ENCODE measurements at places on chromosomes 6 and 20. TPM values are rescaled to one million over a fixed set of nuclear protein-coding genes. Genes with fewer than 3 reads are reported as not detected.

DNA sequence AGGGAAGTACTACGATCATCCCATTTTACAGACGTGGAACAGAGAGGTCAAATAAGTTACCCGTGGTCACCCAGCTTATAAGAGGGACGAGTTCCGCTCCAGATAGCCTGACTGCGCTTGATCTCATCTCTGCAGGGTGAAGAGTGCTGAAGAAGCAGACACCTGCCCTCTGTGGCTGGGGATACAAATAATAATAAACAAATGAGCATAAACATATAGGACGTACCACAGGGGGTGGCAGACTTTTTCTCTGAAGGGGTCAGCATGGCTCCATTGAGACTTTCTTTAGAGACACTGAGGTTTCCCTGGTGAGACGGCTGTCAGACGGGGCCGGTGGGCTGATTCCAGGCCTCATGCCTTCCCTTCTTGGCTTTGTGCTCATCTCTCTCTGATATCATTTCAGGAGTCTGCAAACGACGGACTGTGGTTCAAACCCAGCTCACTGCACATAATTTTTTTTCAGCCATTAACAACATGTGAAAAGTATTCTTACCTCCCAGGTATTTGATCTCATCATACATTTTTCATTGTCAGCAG lies 47.1 kb downstream of the IRF4 start:
- DNase-seq, result no peak

DNA sequence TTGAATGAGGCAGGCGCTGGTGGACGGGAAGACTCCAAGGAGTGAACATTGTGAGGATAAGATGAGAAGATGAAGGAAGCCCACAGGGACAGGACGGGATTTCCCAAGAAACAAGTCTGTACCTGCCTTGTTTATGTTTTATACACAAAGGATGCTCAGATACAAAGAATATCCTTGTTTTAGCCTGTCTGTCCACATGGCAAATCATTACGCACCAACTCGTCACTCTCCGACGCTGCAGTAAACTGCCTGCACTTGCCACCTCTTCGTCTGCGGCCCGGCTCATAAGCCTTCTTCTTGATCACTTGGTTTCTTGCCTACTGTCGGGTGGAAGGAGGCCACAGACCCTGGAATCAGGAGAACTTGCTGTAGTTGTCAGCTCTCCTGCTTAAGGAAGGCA lies 85.4 kb downstream of the CD83 start:
- no peak for DNase-seq

GRCh38 chr6:142207265-142207877 lies 60.3 kb downstream of the VTA1 start:
- DNase-seq, result peak; percentile 79

GRCh38 chr6:142867988-142868812 lies 76.8 kb downstream of the HIVEP2 start:
- peak; percentile 83 for DNase-seq

GRCh38 chr20:59740621-59741020 lies 136.3 kb downstream of the PHACTR3 start:
- no peak for DNase-seq

- DNase-seq, result no peak
These were observed 705.5 kb upstream of the MAN1A1 start for GRCh38 chr6:120055071-120055470.

DNA sequence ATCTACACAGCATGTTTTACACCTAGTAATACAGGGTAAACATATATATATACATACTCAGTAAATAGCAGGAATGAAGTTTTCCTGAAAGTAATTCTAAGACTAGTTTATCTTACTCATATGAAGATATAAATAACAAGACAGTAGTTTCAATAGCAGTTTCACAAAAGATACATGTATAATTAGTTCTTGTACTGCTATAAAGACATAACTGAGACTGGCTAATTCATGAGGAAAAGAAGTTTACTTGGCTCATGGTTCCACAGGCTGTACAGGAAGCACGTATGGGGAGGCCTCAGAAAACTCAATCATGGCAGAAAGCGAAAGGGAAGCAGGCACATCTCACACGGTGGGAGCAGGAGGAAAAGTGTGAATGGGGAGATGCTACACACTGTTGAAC lies 16.9 kb downstream of the RARS2 start:
- no peak for DNase-seq

DNA sequence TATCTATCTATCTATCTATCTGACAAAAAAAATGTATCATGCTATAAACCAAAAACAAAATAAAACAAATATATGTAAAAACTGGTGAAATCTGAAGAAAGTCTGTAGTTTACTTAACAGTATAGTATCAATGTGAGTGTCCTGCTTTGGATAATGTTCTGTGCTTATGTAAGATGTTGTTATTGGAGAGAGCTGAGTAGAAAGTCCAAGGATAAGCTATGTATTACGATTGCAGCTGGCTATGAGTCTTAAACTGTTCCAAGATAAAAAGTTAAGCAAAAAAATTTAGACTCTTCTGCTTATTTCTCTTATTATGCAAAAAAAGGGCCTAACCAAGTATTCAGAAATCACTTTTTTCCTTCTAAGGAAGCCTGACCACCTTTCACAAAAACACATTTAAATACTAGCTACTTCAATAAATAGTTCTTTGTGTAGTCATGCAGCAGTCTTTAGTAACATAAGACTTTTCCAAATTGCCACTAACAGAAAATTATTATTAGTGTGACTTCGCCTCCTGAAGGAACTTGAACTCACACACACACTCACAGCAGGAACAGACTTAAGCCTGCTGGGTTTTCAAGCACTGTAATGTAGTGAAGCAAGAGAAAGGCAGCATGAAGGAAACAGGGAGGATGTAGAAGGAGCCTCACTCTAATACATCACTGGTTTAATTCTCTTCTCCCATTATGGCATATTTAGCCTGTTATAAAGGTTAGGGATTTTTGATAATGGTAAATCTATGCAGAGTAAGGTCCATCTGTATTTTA lies 265.8 kb upstream of the GJE1 start:
- DNase-seq, result no peak

DNA sequence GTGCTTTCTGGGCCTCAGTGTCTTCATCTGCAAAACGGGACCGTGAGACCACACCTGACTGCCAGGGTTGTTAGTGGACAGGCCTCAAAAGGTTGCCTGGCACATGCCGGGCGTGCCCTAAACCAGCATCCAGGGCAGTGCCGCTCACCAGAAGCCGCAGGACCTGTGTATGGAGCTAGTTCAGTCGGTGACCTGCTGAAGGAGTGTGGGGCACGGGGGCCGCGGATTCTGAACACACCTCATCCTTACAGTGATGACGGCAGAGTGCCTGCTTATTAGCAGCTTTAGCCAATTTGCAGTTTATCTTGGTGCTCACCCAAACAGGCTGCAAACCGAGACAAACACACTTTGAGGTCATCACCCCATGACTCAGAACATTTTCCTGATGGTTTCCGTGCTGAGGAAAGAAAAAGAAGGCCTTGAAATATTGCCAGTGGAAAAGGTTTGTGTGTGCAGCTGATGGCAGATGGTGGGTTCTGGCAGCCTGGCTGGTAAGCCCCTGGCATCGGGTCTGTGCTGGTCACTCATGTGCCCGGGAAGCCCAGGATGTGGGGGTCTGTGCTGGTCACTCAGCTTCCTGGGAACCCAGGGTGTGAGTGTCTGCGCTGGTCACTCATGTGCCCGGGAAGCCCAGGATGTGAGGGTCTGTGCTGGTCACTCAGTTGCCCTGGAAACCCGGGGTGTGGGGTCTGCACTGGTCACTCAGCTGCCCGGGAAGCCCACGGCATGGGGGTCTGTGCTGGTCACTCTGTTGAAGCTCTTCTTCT lies 153.8 kb downstream of the ERMARD start:
- peak; percentile 95 for DNase-seq

- peak; percentile 23 for DNase-seq
These were observed 2.9 kb downstream of the SPAG4 start for GRCh38 chr20:35618263-35619131.

- peak; percentile 34 for DNase-seq
These were observed 43.9 kb upstream of the DEK start for GRCh38 chr6:18308070-18308735.

GRCh38 chr6:32431142-32431541 lies 8.5 kb upstream of the HLA-DRA start:
- DNase-seq, result no peak

The CST5 gene
- total RNA-seq, result not detected

The KCNG1 gene
- total RNA-seq, result 129 TPM

The TNXB gene
- 3.0 TPM for total RNA-seq

The RGS17 gene
- total RNA-seq, result 0.15 TPM

The FAM209A gene
- not detected for total RNA-seq

The CNR1 gene
- 0.39 TPM for total RNA-seq

The E2F1 gene
- total RNA-seq, result 21.2 TPM

The C20orf204 gene
- 0.88 TPM for total RNA-seq

The MOCS3 gene
- 9.4 TPM for total RNA-seq

The PI3 gene
- not detected for total RNA-seq

The BHLHE23 gene
- total RNA-seq, result not detected

The DSE gene
- total RNA-seq, result 23.5 TPM

The CAP2 gene
- 106 TPM for total RNA-seq
